ENCODE measurements at places on chromosomes 1 and 21.

GRCh38 chr1:109802136-109802900 lies 38.6 kb upstream of the EPS8L3 start:
- DNase-seq: peak; percentile 65

- no peak for DNase-seq
Measured at GRCh38 chr1:32960819-32961355, 3.7 kb downstream of the RNF19B start.

DNA sequence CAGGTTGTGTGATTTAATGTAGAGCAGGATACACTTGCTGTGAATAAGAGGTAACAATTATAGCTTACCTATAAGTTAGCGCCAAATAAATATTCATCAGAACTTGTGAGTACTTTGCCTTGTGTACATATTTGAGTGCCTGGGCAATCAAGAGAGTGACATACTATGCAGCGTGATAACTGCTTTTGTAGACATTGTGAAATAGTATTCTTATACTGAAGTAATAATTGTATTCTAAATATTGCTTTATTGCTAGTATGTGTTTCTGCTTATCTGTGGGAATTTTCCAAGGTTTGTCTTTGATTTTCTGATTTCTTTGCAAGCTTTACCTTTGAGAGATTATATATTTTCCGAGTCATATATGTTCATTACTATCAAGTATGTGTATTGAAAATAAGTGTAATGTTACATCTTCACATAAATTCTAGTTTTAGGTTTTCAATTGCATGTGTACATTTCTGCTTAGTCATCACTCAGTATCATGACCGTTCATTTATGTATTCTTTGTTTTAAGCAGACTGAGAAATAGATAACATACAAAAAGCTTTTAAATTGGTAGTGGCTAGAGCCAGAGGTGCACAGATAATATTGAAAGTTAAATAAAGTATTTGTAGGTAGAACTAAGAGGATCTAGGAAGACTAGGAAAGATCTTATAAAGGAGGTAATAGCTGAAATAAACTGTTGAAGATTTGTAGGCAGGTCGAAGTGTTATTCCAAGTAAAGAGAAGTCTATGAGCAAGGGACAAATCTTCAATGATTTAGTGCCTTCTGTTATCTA lies 19.5 kb downstream of the USP25 start:
- no peak for DNase-seq

DNA sequence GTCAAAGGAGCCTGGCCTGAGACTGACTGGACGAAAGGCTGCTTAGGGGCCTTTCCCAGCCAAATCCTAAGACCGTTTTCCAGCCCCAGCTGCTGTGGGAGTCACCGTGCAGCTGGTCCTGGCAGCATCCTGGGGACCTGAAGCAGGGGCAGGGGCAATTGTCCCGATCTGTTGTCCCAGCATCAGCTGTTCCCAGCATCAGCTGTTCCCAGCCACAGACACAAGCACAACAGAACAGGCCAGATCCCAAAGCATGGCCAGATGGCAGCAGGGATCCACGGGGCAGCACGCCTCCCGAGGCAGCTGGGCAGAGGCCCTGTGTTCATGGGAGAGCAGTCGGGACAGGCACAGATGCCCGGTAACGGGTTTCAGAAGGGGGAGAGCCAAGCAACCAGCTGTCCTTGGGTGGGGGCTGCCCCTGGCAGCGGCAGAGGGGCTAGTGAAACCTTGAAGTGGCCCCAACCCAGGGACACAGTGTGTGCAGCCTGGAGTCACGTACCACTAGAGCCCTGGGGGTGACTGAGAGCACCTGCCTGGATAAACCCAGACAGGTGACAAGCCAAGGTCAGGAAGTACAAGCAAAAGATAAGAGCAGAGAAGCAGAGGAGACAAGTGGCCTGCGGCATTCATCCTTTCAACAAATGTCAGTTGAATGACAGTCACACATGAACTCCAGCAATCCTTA lies 13.3 kb downstream of the CELA2B start:
- no peak for DNase-seq

DNA sequence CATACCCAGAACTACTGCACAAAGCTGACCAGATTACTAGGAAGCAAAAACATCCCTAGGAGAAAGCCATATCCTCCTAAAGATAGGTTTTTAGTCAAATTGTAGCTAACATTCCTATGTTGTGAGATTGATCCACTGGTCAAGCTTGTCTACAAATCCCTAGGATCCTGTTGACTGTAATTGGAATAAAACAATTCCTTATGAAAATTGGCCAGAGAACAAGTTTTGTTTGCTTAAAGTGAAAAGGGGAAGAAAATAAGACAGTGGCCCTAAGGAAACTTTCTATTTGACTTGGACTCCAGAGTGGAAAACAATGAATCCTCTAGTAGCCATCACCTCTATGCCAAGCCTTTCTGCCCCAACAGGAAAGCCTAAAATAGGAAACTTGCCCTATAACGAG lies 645.2 kb upstream of the USP24 start:
- no peak for DNase-seq
